ENCODE measurements at places on chromosomes 7 and 10.

DNA sequence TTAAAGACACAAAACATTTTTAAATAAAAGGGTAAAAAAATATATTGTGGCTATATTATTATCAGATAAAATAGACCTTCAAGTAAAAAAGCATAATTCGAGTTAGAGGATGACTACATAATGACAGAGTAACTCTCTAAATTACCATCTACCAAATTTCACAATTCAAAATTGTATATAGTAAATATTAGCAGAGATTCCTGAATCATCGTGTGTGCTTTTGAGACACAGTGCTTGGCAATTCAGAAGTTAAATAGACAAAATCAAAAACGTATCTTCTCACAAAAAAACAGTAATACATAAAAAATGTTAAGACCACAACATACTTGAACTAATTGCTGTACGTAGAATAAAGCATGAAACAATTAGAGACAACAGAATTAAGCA, 110.4 kb downstream of the AHR start:
- no peak for DNase-seq

GRCh38 chr10:65628493-65629139, 1297.2 kb upstream of the LRRTM3 start:
- no peak for DNase-seq

DNA sequence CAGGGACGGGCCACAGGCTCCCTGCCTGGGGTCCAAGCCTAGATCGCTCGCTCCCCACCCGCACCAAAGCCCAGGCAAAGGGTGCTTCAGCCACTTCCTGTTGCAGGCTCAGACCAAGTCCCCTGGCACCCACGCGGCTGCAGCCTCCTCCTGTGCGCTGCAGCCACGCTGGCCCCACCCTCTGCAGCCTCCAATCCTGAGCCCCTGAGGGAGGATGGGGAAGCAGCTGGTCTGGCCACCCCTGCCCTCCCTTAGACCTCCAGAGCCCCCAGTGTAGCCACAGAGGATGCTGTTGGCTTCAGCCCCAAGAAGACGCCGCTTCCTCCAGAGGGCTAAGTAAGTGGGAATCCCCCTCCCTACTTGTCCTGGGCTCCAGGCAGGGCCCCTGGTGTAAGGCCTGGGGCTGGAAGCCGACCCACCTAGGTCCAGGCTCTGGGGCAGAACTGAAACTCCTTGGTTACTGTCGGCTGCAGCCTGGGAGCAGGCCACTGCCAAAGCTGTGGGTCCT, 9.4 kb downstream of the LIMK1 start:
- peak; percentile 66 for DNase-seq

DNA sequence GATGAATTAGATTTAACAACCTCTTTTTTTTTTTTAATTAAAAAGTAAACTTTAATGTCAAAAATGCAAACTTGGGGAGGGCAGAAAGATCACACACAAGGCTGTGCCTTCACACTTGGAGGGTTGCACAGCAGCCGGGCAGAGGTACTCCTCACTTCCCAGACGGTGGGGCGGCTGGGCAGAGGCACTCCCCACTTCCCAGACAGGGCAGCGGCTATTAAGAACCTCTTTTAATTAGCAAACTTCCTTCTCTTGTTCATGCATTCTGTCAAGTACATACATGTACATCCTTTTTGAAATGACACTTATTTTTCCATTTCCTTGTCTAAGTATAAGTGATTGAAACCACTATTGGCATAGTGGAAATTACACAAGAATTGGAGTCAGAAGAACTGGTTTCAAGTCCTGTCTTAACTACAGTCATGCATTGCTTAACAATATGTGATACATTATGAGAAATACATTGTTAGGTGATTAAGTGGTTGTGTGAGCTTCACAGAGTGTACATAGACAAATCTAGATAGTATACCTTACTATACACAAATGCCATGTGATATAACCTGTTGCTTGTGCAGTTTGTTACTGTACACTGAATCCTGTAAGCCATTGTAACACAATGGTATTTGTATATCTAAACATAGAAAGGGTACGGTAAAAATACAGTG, 26.5 kb downstream of the BTRC start:
- DNase-seq: no peak

GRCh38 chr7:42628054-42628453, 283.8 kb downstream of the C7orf25 start:
- no peak for DNase-seq

DNA sequence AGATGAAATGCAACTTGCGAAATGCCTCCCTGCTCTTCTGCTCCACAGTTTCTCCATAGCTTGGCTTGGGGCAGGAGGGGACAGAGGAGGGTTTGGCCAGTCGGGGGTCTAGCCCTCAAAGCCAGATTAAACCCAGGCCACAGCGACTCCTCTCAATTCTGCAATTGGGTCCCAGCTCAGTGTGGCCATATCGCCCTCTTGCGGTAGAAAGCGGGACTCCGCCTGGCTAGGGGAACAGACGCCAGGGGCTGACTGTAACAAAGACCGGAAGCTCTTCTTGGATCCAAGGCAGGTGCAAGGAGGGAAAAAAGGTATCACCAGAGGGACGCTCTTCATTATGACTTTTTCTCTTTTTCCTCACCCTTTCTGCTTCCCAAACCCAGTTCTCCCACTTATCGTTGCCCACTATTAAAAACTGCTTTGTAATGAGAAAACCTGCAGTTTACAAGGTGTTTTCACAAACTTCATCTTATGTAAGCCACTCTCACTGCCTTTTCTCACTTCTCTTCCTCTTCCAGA, 36.6 kb upstream of the TNPO3 start:
- peak; percentile 60 for DNase-seq

DNA sequence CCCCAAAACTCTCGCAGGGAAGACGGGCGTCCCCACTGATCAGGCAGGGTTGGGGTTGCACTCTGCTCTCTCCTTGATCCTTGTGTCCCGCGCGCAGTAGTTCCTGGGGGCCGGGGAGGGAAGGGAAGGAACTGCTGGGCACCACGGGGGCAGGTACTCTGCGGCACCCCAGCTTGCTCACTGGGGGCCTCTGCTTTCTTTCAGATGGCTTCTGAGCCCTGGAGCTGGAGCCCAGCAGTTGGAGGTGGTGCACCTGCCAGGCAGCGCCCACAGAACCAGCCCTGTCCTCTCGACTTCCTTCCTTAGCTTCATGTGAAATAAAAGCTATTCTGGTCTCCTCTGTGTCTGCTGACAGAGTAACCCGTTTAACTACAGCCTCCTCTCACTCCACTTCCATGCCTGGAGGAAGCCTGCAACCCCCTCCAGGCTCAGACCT, 12.2 kb downstream of the PLAC9 start:
- no peak for DNase-seq

DNA sequence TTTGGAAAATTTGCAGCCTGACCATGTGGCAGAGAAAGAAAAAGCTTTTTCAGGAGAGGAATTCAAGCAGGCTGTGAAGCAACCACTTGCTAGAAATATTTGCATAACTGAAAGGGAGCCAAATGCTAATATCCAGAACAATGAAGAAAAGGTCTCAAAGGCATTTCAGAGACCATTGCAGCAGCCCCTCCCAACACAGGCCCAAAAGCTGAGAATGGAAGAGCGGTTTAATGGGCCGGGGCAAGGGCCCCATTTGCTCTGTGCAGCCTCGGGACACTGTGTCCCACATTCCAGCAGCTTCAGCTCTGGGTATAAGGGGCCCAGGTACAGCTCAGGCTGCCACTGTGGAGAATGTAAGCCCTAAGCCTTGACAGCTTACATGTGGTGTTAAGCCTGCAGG, 918.1 kb upstream of the POT1 start:
- no peak for DNase-seq

DNA sequence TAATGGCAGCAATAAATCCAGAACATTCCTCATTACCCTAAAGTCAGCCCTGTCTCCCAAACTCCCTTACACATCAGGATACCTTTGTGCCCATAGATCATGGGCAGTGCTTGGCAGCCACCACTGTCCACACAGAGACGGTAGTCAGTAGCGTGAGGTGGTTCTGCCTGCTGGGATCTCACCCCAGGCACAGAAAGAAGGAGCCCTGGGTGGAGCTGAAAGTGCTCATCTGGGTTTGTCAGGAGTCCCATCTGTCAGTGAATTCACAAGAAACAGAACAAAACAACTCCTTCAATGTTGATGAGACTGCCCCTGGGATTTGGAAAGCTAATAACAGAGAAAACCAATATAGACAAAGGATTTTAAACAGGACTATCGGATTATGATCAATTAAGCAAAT, 90.2 kb upstream of the PRSS58 start:
- DNase-seq: no peak

- DNase-seq: no peak
These were observed 36.9 kb downstream of the TMEM168 start for GRCh38 chr7:112753298-112753697.

GRCh38 chr10:124696446-124697392, 47.5 kb downstream of the FAM53B start:
- DNase-seq: peak; percentile 58

Data from GM18507 (cell line).